ENCODE measurements at places on chromosomes 11 and 22. TPM values are rescaled to one million over a fixed set of nuclear protein-coding genes. Genes with fewer than 3 reads are reported as not detected.

- no peak for DNase-seq
These were observed 276.7 kb upstream of the API5 start for GRCh38 chr11:43035086-43035485.

DNA sequence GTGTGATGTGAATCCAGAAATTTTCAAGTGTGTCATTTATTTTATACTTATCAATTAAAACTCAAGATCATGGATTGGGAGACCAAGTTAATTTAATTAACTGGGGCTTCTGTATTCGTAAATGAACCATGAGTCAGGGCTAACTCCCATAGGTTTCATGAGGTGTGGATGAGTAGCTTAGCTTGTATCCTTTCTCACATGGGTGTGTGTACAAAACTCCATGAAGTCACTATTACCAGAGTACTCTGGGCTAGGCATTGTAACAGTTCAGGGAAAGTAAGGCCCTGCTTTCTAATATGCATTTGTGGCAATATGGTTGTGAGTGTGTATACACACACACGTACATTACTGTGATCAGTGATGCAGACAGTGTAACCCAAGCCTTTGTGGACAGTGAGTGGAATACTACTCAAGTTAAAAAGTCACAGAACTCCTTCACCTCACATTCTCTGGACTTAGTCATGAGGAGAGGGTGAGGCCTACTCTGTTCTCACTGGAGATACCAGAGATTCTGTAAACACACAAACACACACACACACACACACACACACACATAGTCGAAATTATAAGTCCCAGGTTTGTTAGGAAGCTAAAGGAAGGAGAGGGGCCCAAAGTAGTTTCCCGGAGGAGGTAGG lies 3.5 kb downstream of the CNTF start:
- no peak for DNase-seq

DNA sequence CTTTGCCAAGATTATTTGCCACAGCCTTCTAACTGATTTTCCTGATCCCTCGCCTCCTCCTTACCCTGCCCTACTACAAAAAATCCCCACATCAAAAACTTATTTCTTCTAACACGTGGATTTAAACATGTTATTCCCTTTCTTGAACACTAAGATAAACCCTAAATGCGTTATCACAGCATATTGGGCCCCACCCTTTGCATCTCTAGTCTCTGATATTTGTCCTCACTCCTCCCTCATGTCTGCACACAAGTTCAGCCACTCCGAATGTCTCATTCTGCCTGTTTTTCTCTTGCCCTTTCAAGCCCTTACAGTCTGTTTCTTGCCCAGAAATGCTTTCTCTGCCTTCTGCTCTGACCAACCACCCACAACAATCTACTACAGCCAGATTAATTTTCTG lies 10.6 kb upstream of the ACER3 start:
- no peak for DNase-seq

GRCh38 chr11:78752494-78752893 lies 177.8 kb upstream of the NARS2 start:
- DNase-seq = no peak

DNA sequence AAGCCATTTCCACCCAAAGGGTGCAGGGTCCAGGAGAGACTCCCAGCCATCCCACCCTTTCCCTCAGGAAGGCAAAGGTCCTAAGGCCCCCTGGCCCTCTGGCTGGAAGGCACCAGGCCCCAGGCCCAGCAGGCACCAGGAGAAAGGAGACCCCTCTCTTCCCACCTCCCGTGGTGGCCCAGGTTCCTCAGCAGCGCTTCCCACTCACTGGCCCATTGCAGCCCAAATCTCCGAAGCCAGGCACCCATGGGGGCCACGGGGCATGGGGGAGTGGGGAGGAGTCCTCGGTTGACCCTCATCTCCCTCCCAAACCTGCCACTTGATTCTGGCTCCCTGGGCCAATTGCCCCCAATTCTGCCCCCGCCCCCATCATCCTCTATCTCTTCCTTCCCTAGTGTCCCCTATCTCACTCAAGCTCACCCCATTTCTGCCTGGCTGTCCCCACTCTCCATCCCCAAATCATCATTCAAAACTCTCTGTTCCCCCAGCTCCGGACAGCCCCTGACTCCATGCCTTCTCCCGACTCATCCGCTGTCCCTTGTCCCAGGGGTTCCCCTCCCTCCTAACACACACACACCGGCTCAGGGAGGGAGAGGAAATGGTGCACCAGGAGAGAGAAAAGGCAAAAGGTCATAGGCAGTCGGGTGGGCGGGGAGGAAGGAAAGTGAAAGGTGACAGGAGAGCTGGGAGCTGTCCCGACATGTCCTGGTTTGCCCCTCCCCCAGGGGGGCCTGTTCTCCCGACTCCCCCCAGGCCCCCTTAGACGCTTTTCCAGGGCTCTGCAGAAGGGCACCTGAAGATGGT lies 1.2 kb downstream of the LIF start:
- no peak for DNase-seq

DNA sequence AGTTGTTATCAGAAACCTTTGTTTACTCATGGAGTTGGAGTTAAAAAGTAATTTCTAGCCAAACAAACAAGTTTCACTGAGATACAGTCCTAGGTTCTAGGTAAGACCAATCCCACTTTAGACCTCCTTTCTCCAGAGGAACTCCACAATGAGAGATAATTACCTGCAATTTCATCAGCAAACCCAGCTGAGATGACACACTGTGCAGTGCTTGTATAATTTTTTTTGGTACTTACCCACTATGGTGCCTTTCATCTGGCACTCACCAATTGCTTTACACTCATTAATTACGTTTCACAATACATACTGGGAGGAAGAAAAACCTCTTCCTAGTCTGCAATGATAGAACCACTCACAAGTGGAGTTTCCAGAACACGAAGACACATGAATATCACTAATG lies 1.8 kb upstream of the MUC15 start:
- no peak for DNase-seq

GRCh38 chr11:67657300-67657699 lies 6.8 kb upstream of the ACY3 start:
- DNase-seq = no peak

DNA sequence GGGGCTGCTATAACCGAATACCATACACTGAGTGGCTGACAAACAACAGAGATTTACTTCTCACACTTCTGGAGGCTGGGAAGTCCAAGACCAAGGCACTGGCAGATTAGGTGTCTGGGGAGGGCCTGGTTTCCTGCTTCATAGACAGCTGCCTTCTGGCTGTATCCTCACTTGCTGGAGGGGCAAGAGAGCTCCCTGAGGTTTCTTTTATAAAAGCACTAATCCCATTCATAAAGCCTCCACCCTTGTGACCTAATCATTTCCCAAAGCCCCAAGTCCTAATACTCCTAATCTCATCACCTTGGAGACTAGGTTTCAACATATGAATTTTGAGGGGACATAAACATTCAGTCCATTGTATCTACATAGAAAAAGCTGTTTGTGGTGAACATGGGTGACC lies 131.8 kb downstream of the KIRREL3 start:
- DNase-seq = no peak

DNA sequence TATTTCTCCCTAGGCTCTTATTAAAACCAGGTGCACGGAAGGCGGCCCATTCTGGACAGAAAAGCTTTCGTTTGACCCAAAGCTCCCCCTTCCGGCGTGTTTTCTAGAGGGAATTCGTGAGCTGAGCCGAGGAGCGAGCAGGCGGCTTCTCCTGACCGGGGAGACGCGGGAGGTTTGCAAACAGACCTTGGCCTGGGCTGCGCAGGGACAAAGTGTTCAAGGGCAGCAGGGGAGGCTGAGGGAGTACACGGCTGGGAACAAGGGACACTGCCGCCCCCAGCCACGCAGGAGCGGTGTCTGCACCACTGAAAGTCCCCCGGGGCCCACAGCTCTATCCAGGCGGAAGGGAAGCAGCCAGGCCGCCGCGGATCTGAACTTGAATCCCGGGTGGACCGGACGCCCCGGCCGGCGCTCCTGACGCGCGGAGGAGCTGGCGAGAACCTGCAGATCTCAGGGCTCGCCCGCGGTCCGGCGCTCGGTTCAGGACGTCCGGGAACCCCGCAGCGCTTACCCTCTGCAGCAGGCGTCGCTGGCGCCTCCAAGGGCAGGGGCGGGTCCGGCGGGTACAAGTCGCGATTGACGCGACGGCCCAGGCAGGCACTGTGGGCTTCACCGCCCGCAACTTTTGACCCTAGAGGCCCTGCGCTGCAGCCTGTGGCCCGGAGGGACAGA lies 101.9 kb downstream of the WT1 start:
- peak; percentile 73 for DNase-seq

GRCh38 chr22:30923168-30923900 lies 45.2 kb downstream of the MORC2 start:
- no peak for DNase-seq

DNA sequence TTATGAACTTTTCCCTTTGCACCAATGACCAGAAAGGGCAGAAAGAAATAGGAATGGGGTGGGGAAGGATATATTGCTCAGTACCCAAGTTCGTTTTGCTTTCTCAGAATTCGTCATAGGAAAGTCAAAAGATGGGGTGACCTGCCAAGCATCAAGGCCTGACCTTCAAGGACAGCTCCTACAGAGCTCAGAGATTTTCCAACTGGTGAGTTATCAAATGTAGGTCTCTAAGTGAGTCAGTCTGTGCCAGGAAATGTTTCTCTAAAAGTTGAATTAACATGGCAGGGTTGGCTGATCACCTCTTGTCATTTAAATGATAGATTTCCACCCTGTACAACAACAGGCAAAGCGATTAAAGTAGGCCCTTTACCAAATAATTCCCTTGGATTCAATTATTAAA lies 307.2 kb downstream of the CADM1 start:
- DNase-seq = no peak

DNA sequence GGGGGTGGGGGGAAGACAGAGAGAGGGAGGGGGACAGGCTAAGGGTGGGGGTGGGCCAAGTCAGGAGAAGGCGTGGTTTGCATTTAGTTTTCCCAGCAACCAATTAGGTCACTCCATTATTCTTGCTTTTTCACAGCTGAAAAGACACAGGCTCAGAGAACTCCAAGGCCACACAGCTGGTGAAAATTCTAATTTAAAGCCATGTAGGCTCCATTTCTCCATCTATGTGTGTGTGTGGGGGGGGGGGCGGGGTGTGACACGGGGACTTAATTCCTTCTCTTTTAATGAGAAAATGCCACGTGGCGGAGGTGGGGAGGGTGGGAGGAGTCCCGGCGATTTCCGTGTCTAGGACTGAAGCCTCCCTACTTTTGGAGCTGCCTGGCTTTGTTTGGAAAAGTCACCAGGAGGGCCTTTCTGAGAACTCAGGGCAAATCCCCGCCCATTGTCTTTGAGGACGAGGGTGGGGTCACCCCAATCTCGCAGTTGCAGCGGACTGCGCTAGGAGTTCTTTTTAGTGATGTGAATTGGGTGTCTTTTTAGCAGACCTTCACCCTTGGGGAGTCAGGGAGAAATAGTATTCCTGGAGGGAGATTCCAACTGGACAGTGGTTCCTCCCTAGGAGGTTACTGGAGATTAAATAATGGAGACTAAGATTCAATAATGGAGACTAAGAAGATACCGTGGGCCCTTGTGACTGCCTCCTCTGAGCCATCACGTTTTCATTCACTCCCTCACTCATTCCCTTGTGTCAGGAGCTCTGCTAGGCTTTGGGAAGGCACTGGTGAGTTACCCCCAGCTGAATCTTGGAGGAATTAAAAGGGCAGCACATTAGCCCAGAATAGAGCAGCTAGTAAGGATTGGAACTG lies 36.4 kb upstream of the PTPRJ start:
- no peak for DNase-seq

DNA sequence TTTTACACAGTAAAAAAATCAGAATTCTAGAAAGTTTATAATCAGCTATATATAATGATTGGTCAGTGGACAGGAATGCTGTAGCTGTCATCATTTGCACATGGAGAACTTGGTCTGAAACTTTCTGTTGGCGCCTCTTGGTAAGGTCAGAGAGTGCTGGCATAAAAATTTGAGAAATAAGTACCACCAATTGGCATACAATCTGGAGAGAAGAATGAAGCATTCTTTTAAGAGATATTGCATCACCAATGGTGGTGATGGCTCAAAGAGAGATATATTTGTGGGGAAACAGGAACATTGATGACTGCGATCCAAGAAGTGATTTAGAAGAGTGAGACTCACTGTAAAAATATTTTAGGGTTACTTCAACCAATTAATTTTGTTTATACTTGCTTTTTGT lies 19.8 kb upstream of the OOSP1 start:
- no peak for DNase-seq

- no peak for DNase-seq
These were observed 70.8 kb downstream of the TRMU start for GRCh38 chr22:46406349-46406748.

DNA sequence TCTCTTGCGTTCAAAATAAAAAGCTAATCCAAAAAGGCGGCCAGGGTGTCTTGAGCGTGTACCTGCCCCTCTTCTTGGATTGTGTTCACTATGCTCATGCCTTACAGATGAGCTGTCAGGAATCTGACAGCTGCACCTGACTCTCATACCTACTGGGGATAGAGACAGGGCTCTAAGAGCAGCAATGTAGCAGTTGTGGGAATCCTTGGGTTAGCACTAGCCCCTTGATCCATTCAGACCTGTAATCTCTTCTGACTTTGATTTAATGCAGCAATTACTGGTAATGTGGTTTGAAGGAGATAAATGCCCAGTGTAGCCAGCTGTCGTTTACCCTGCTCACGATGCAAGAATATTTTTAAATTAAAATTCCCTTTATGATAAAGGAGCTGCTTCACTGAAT lies 145.8 kb downstream of the APOL5 start:
- DNase-seq = no peak

DNA sequence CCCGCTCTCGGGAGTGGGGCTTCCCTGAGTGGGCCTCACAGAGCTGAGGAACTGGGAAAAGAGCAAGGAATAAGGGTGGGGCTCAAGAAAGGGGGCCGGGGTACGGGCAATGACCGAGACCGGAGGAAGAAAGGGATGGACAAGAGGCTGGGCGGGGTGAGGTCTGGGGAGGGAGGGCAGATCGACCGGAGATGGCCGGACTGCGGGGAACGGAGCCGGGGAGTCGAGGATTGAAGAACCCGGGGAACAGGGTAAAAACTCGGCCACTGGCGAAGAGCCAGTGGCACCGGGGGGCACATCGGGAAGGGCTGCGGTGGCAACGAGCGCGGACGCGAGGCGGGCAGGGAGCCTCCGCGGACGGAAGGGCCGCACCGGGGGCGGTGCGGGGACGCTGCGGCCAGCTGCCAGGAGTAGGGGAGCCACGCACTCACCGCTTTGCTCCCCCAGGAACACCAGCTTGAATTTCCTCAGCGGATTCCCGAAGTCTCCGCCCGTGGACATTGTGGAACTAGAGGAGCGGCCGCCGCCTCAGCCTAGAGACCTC lies 667 bp downstream of the RAB6A start:
- DNase-seq = peak; percentile 48

- DNase-seq = no peak
These were observed 10.1 kb downstream of the FAM83F start for GRCh38 chr22:40004836-40005235.

DEFB131B gene
- polyA plus RNA-seq = not detected

APOA5 gene
- not detected for polyA plus RNA-seq

PNPLA3 gene
- 8.0 TPM for polyA plus RNA-seq

PGA4 gene
- polyA plus RNA-seq = 0.87 TPM

B4GAT1 gene
- 54.2 TPM for polyA plus RNA-seq

AQP11 gene
- 7.7 TPM for polyA plus RNA-seq

KCNE3 gene
- polyA plus RNA-seq = 10.4 TPM

SLC22A8 gene
- polyA plus RNA-seq = not detected

Measured in ovary (tissue), 10 donors.